ENCODE measurements at places on chromosomes 5 and 9.
A peak's percentile ranks its signal among the peaks of the same experiment; 100 is the strongest.

DNA sequence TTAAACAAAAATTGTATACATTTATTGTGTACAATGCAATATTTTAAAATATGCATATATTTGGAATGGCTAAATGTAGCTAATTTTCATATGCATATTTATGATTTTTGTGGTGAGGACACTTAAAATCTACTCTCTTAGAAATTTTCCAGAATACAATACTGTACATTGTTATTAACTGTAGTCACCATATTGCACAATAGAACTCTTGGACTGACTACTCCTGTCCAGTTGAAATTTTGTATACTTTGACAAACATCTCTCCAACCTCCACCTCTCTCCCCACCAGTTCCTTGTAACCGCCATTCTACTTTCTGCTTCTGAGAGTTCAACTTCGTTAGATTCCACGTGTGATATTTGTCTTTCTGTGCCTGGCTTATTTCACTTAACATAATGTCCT, 49.2 kb upstream of the TAF11L2 start:
- no peak for DNase-seq

DNA sequence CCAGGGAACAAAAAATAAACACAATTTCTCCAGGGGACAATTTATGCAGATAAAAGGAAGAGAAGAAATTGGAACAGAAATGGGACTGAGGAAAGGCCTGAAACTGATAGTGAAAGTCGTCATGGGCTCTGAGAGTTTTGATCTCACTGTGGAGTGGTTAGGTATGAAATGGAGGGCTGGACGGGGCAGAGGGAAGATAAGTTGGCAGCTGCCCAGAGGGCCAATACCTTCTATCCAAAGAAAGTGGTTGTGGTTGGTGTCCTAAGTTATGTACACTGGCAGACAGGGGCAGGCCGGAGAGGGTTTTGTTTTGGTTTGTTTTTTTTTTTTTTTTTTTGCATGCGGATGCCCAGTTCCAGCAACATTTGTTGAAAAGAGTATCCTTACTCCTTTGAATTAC, 46.1 kb downstream of the ZNF618 start:
- DNase-seq, result no peak

- DNase-seq, result no peak
Observed at GRCh38 chr5:95959888-95960666, 1.6 kb downstream of the ELL2 start.

DNA sequence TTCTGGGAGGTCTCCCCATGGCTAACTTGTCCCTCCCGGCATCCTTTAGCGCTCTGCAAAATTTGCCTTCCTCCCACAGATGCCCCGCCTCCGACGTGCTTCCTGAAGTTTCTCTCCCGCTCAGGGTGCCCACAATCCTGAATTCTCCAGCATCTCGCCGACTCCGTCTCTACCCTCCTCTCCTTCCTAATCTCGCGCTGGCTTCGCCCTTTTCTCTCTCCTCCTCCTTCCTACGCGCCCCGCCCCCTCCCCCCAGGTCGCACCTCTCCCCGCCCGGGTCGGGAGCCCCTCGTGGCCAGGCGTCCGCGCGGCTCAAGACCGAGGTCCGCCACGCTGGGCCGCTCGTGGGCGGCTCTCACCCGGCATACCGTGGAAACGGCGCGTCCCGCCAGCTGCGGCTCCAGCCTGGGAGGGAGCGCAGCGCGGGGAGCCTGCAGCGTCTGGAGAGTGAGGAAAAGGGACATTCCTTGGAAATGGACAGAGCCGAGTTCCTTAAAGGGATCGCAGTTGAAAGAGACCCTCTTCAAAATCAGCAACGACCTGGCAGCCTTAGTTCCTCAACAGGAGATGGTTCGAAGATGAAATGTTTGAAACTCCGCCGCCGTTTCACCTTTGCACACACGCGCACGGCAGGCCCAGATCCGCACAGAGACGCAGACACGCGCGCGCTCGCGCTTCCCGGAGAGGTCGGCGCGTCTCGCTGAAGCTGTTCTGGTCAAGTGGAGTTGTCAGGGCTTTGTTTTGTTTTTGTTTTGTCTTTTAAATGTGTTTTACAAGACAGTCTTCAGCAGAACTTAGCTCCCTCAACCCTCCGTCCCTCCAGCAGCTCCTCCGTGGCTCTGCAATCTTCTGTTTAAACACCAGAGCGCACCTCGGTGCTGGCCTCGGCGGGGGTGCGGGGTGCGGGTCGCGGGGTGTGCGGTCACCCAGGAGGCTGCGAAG, 5.0 kb upstream of the IRX2 start:
- no peak for DNase-seq

GRCh38 chr5:137105351-137106035, 393.6 kb downstream of the SPOCK1 start:
- no peak for DNase-seq

DNA sequence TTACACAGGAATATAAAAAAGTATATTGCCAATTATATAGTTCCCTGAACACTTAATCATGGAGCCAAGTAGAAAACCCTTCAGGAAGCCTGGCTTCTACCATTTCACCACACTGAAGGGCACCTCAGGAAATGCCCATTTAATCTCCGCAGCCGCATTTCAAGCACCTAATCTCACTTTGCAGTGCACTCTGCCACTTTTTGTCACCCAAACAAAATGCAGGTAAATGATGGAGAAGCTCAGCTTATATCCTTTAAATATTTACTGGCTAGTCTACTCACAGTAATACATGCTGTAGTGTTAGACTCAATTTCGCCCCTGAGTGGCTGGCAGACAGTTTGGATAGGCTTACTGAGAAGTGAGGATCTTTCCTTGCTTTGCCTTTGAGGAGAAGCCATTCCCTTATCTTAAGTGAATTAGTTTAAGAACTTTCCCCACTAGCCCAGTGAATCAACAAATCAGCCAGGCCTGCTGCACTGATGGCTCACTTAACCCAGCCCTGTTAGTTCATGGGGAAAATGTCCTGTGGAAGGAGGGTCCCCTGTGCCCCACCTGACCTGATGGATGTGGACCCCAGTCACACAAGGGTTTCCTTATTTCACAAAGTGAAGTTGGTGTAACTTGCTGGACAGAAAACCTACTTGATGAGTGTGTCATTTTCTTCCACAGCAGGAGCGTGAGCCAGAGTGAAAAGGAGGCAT, 209.7 kb downstream of the CAAP1 start:
- DNase-seq, result no peak

DNA sequence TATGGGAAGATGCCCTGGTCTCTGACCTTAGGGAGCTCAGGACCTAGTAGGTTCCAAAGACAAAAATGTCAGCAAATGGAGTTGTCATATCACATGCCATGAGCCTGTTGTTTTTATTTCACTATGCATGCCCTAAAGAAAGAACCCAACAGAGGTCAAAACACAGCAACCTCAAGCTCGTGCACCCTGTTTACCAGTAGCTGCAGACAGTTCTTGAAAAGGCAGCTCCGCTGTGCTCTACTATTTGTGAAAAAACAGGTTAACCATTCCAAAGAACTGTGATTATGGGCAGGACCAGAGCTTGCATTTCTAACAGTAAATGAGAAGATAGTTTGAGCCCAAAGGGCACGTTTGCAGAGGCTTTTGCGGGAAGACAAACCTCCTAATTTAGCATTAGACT, 22.8 kb downstream of the ITK start:
- DNase-seq, result peak; percentile 45

DNA sequence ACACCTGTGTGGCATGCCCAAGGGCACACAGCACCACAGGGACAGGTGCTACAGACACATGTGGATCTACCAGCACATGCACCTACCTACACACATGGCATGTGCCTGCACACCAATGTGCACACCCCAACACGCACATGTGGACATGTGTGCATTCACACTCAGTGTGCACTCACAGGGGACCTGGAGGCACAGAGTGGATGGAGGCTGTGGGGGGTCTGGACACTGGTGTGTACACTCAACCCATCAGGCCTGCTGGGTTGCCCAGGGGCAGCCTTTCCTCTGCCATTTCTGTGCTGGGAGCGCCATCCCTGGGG, 1.7 kb downstream of the CRB2 start:
- DNase-seq, result no peak

GRCh38 chr9:125472926-125473701, 211.5 kb downstream of the GAPVD1 start:
- DNase-seq, result no peak

DNA sequence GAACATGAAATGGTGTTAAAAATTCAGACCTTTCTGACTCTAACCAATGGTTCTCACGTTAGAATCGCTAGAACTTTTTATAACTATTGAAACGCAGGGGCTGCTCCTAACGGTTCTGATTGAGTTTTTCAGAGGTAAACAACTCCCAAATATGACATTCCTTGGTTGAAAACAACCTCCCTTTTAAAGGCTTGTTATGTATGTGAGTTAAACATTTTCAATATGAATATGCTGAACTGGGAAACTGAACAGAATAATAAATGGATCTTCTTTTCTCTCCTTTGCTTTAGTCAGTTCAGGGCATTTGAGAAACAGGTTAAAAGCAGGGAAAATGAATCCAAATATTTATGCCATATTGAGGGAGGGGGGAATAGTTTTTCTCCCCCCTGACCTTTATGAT, 13.2 kb upstream of the DPYSL3 start:
- no peak for DNase-seq

- DNase-seq, result no peak
Observed at GRCh38 chr5:160009591-160009989, 651 bp downstream of the TTC1 start.

- no peak for DNase-seq
Observed at GRCh38 chr5:135569755-135570452, 8.9 kb downstream of the CXCL14 start.

- no peak for DNase-seq
Observed at GRCh38 chr9:112193572-112194288, 18.6 kb upstream of the SUSD1 start.

GRCh38 chr9:105835721-105836120, 141.4 kb downstream of the TMEM38B start:
- DNase-seq, result no peak

DNA sequence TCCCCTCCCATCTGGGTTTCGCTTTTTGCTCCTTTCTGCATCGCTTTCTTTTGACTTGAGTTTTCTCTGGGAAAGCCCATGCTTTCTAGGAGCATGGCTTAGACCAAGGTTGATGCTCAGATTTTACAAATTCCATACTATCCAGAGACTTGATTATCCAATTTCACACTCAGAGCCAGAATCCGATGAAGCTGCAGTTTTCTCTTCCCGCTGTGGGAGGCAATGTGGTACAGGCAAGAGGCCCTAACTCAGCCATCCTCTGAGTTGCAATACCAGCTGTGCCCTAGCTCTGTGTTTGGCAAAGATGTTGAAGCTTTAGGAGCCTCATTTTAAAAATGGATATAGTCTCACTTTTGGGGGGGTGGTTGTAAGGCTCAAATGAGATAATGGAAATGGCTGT, 85.1 kb downstream of the BRINP1 start:
- no peak for DNase-seq

GRCh38 chr9:82202808-82203207, 214.2 kb downstream of the SPATA31D1 start:
- DNase-seq, result no peak

GRCh38 chr9:17082343-17083064, 52.3 kb upstream of the CNTLN start:
- DNase-seq, result no peak

GRCh38 chr9:132011896-132012295, 67.8 kb downstream of the MED27 start:
- no peak for DNase-seq

- no peak for DNase-seq
Observed at GRCh38 chr5:74693191-74693590, 8.2 kb downstream of the HEXB start.

DNA sequence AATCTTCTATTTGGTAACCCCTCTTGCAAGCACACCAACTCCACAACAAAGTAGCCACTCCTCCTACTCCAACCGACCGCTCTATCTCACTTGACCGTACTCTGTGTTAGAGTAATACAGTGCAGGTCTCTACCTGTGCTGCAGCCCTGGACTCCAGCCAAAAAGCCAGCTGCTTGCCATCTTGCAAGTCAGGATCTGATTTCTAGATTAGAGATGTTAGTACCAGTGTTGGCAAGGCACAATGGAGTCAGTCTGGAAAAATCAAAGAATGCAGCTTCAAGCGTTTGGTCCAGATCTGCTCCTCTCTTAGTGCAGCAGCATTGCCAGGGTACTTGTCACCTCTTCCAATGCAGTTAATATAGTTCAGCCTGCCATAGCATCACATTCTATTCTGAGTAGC, 477.6 kb downstream of the ZSWIM6 start:
- DNase-seq, result no peak

DNA sequence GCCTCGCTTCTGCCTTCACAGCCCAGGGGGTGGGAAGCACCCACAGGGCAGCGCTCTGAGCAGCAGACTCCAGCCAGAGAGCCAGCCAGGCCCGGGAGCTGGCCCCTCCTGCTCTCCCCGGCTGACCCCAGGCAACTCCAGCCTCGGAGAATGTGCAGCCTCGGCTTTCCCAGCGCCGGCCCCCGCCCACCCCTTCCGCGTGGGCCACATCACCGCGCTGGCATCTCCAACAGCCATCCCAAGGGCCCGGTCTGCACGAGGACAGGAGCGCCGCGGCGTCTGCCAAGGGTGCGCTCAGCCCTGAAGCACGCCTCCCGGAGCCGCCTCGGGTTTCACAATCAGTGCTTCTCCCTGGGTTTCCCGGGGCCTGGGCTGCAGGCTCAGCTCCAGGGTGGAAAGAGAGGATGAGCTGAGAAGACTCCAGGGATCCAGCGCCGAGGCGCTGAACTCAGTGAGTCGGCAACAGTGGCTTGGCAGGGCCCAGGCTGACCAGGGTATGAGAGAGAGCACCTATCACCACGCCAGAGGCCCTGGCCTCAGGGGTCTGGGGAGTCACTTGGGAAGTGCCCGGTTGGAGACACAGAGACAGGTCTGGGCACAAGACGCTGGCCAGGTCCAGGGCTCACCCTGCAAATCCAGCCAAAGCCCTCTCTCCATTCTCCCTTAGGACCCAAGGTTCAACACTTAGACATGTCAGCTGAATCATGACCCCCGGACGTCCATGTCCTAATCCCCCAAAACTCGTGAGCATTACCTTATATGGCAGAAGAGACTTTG, 79.6 kb downstream of the ADAMTS2 start:
- DNase-seq, result no peak
